ENCODE measurements at places on chromosomes 2 and 18.

DNA sequence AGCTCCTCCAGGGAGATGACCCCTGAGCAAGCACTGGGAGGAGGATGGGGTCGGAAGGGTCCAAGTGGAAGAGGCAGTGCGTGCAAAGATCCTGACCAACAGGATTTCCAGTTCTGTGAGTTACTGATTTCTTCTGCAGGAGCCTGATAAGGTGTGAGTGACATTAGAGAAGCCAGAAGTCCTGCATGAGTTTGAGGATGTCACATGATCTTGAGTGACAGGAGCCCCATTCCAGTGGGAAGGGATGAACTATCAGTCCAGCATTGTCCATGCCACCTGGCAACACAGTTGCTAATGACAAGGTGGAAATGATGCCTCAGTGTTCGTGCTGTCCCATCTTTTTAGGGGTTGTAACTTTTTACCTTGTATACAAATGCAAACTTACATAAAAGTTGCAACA lies 285.1 kb upstream of the HDAC4 start:
- DNase-seq: no peak

GRCh38 chr2:41947701-41948396 lies 100.0 kb upstream of the PKDCC start:
- no peak for DNase-seq

- no peak for DNase-seq
These were observed 44.4 kb downstream of the MYO3B start for GRCh38 chr2:170222298-170222697.

GRCh38 chr2:163801486-163801885 lies 65.7 kb upstream of the FIGN start:
- no peak for DNase-seq

DNA sequence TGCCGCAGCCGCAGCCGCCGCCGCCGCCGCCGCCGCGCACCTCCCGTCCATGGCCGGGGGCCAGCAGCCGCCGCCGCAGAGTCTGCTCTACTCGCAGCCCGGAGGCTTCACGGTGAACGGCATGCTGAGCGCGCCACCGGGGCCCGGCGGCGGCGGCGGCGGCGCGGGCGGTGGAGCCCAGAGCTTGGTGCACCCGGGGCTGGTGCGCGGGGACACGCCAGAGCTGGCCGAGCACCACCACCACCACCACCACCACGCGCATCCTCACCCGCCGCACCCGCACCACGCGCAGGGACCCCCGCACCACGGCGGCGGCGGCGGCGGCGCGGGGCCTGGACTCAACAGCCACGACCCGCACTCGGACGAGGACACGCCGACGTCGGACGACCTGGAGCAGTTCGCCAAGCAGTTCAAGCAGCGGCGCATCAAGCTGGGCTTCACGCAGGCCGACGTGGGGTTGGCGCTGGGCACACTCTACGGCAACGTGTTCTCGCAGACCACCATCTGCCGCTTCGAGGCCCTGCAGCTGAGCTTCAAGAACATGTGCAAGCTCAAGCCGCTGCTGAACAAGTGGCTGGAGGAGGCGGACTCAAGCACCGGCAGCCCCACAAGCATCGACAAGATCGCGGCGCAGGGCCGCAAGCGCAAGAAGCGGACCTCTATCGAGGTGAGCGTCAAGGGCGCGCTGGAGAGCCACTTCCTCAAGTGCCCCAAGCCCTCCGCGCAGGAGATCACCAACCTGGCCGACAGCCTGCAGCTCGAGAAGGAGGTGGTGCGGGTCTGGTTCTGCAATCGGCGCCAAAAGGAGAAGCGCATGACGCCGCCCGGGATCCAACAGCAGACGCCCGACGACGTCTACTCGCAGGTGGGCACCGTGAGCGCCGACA lies 2.4 kb downstream of the POU3F3 start:
- DNase-seq: no peak

DNA sequence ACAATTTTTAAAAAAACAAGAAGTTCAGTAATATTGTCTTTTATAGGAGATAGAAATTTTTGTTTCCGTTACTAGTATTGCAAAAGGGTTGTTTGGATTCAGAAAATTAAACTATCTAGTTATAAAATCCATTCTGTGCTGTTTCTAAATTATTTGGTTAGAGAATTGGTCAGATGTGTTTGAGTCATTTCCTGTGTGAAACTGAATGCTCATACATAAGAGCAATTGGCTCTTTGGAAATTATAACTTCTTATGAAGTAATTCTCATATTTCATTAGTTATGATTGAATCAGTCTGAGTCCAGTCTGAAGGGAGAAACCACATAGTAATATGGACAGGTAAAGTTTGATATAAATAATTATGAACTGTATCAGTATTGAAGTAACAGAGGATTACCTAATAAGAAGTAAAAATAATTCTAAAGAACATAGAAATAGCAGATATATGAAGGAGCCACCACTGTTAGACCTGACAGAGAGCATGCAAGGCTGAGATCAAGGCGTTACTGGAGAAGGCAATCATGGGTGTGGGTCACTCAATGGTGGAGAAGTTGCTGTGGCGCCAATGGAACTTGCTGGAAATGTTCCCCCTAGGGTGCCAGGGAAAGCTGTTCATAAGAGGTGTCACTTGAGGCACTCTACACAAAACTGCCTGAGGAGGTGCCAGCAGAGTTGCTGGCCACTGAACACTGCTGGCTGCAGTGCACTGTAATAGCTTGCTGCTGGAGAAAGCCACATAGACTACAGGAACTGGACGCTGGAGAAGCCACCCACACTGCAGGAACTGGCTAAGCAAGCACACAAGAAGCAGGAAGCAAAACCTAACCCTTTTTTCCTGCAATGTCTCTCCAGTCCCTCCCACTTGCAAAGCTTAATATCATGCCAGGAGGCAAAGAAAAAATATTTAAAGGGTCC lies 18.0 kb upstream of the FAP start:
- DNase-seq: no peak

- no peak for DNase-seq
These were observed 406.6 kb upstream of the MMADHC start for GRCh38 chr2:149994057-149994728.

GRCh38 chr2:37619230-37619958 lies 52.0 kb downstream of the CDC42EP3 start:
- no peak for DNase-seq

- peak; percentile 50 for DNase-seq
These were observed 2.1 kb upstream of the PCBP1 start for GRCh38 chr2:70084973-70085710.

GRCh38 chr2:217195658-217196446 lies 336.0 kb upstream of the TNP1 start:
- DNase-seq: no peak

- no peak for DNase-seq
These were observed 32.5 kb upstream of the WIPF1 start for GRCh38 chr2:174630107-174630506.

- DNase-seq: no peak
These were observed 9.8 kb downstream of the AFTPH start for GRCh38 chr2:64533882-64534281.

DNA sequence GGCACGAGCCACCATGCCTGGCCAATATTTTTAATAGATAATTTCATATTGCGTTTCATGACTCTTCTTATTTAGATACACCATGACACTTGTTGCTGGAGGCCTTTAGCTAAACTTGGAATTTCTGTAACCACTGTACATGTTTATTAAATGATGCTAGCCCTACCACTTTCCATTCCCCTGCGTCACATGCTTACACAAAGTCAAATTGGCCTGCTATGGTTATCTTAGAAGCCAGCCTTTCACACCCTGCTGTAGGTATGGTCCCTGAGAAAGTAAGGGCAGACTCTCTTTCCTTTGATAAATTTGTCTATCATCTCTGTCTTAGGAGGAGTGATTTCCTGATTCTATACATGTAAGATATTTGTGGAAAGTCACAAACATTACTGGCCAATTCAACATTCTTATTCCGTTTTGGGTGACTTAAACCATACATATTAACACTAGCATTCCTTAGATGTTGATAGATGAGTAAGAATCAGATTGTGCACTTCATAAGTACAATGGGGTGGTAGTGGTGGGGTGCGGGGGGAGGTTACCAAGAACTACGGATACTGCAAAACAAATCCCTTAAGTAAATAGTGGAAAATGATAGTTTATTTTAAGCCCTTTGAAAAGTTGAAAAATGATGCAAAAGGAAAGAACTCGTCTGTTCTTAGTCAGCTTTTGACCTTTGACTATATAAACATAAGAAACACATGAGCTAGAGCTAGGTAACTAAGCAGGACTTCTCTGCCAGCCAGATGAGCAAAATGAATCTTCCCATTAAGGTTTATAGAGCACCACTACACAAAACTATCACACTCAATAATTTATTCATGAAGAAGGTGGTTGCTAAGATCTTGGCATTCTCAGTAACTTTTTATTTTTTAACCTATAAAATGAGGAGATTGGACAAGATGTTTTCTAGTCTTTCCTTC lies 7.9 kb upstream of the NDUFV2 start:
- no peak for DNase-seq

DNA sequence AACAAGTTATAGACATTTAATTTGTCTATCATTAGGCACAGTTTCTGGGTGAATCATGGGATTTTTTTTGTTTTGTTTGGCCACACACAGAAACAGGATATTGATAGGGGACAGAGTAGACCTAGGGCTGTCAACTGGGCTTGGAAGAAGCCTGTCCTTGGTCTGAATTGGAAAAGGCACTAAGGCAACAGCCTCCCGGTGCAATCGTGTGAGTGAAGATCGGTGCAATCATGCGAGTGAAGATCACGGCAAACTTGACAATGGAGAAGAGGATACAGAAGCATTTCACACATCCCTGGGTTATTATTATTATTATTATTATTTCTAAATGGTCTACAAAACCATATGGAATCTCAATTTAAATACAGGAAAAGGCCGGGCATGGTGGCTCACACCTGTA lies 94.5 kb downstream of the ACKR3 start:
- no peak for DNase-seq

- DNase-seq: no peak
These were observed 1.1 kb downstream of the PID1 start for GRCh38 chr2:229269941-229270340.

GRCh38 chr2:46142546-46143428 lies 154.4 kb upstream of the EPAS1 start:
- DNase-seq: no peak

GRCh38 chr2:25756536-25756935 lies 83.2 kb upstream of the DTNB start:
- DNase-seq: no peak

DNA sequence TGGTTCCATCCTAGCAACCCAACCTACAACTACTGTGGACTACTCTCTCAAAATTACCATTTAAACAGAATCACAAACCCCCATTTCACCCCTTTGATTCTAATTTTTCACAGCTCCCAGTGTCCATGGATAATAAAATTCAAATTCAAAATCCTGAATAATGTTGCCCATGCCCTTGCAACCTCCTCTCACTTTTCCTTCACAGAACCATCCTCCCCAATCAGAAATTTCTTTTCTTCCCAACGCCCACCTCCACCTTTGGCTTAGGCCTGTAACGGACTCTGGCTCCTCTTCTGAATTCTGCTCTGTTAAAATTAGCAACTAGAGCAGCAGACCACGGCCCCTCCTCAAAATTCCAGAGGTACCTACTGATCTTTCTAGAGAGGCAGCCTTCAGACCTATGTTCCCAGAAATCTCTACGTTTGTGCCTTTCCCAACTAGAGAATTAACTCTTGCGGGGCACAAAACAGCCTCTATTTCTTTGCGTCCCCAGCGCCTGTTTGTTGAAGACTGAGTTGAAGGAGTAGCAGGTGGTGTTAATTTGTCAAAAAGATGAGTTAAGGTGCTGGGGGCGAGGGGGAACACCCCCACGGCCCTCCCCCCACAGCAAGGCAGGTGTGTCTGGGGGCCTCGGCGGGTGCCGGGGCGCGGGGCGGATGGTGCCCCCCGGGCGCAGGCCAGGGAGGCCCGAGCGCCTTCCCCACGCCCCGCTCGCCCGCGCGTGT lies 428 bp upstream of the MAP3K20 start:
- no peak for DNase-seq

DNA sequence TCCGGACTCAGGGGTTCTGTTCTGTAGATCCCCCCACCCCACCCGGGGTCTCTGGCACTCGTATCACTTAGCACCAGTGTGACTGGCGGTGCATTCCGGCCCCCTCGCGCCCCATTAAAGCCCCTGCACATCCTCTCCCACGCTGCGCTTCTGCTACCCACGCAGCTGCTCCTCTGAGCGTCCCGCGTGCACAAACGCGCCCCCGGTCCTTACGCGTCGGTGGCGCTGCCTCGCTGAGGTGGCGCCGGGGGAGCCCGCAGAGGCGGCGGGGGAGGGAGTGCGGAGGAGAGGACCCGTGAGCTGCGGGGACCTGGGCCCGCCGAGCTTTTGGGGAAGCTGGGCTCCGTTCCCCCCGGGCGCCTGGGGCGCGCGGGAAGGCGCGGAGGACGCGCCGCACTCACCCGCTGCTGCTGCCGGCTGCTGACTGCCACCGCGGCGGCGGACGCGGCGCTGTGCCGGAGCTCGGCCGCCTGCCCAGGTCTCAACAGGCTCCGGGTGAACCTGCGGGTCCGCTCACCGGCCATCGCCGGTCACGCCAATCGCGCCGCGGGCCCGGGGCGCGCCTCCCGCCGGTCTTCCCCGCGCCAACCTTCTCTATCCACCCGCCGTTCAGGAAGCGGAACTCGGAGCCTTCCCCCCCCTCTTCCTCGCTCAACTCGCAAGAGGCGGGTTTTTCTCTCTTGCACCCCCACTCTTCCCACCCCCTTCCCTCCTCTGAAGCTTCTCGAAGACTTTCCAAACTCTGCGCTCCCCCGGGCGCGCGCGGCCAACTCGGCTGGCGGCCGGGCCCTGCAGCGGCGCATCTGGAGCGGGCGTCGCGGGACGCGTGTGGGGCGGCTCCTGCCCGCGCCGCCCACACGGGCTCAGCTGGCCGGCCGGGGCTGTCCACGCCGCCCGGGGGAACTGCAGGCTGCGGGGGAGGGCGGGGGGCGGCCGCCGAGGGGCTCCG lies at the start of gene DOCK10:
DOCK10 (minus strand) TSS at position 618 of the 949 bp plus-strand sequence; CDS start at position 524, 94 bp downstream.
- DNase-seq: peak; percentile 79

DNA sequence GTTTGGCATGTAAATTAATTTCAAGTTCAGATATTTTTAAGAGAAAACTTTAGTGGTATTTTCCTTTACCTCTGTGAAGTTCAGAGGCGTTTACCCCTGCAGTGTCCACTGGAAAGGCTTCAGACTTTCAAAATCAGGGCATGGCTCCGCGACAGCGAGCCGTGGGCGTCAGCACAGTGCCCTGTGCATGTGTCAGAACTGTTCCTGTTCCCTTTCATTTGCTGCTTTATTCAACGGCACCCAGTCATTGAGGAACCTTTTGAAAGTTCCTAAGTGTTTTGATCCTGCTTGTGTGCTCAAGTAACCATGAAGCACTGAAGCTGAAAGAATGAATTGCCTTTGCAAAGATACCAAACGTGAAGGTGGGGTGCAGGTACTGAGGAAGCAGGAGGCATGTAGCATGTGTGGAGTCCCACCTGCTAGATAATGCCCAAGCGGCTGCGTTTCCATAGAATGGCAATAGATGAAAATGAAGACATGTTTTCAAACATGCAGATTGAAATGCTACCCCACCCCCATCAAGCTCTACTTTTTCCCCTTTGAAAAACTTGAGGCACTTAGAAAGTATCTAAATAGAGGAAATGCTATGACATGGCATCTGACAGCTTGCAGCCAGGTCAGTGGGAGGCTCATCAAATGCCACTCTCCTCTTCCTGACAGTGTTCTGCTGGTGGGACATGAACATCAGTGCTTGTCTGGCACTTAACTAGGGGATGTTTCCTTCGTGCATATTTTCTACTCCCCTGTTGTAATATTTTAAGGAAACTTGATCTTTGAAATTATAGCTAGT lies 148.6 kb downstream of the ZNF236 start:
- no peak for DNase-seq
